NCI-H2081 treated with DMSO at 0.1 percent for 48 hours (cell line): ENCODE measurements at places on chromosomes 2 and 18.

GRCh38 chr2:134127496-134127895, 126.4 kb upstream of the MGAT5 start:
- DNase-seq: no peak

DNA sequence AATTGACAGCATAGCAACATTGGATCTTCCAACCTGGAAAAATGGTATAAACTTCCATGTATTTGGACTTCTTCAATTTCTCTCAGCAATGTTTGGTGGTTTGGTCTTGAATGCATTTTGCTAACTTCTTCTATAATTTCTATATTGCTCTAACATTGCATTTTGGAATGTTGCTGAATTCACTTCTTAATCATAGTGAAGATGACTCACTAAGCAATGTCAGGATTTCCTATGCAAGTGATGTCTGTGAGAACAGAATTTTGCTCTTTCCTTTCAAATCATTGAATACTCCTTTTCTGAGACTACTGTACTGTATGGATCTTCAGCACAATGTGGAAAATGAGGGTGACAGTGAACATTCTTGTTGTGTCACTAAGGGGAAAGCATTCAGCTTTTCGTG, 28.9 kb upstream of the CDH19 start:
- no peak for DNase-seq

GRCh38 chr2:118322406-118322805, 234.1 kb downstream of the INSIG2 start:
- DNase-seq: no peak

DNA sequence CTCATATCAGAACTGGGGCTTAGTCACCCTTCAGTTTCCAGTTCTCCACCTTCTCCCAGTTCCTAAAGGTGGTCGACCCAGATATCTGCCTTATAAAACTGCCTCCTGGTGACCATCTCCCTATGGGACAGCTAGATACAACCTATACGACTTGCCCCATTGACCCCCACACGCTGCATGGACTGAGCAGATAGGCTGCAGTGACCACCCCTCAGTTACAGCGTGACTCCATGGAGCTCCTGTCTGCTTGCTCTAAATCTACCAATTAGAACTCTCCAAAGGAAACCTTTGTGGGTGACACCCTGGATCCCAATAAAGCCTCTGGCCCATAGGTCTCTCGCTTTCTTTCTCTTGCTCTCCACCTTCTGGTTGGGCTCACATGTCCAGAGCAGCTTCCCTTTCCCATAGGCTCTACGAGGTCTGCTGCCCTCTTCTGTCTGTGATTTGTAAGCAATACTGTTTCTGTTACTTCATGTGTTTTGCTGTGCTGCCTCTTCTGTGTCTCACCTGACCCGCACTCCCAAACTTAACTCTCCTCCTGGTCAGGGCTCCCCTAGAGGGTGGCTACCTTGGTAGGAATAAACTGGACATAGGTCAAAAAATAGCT, 971.3 kb upstream of the FAM98A start:
- no peak for DNase-seq

DNA sequence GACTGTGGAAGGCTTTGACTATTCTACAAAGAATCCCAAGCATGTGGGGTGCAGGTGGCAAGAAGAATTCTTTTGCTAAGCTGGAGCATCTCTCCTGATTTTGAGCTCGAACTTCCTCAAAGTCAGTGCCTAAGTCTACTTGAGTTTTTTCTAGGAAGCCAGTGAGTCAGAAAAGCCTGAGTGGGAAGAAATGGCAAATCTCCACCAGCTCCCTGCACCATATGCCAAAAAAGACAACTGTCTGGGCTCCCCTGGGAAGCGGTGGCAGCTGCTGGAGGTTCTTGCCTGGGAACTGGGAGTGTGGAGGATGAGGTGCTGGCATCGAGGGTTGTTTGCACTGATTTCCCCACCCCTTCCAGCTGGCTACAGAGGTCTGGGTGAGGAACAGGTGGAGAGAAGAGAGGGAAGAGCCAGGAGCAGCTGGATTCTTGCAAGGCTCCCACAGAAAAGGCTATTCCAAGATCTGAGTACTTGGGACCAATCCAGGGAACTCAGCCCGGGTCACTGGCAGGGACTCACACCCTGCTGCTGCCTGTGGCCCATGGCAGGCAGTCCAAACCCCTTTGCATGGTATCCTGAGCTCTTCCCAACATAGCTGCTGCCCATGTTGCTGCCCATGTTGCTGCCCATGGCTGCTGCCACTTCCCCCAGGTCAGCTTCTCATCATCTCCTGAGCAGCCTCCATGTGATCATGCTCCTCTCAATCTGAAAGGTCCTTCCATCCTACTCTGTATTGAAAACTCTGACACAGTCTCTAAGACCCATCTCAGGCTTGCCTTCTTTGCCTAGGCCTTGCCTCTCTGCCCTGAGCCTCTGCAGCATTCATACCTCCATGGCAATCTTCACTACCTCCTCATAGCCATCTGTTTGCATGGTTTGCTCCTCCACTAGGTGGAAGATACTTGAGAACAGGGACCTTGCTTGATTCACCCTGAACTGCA, 128.3 kb upstream of the SPATS2L start:
- DNase-seq: no peak

DNA sequence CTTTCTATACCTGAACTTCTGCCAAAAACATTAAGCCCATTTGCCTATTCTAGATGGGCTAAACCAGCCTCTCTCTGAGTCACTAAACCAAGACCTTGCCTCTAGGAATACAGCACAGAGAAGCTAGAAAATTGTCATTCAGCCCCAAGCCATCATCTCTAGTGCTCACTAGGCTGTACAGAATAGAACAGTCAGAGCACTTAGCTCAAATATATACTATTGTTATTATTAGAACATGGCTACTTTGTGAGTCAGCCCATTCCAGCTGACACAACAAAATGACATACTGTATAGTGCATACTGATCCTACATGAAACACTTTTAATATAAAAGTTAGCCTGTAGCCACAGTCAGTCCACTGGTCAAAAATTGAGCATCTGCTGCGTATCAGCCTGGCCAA, 418.8 kb downstream of the NRXN1 start:
- DNase-seq: no peak

GRCh38 chr2:109369671-109370191, 240.7 kb downstream of the SH3RF3 start:
- no peak for DNase-seq

DNA sequence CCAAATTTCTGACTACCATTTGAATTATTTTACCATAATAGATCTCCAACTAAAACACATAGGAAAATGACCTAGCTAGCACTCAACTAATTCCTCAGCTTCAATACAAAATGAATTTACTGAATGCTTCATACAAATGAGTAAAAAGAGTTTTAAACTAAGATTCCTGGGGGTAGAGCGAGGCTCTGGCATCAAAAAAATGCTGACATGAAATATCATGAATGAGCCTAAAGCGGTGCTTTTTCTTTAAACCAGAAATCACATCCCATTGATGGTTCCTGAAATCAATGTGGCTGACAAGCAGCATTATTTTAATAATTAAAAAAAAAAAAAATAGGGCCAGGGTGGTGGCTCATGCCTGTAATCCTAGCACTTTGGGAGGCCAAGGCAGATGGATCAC, 32.1 kb downstream of the WDR33 start:
- no peak for DNase-seq

DNA sequence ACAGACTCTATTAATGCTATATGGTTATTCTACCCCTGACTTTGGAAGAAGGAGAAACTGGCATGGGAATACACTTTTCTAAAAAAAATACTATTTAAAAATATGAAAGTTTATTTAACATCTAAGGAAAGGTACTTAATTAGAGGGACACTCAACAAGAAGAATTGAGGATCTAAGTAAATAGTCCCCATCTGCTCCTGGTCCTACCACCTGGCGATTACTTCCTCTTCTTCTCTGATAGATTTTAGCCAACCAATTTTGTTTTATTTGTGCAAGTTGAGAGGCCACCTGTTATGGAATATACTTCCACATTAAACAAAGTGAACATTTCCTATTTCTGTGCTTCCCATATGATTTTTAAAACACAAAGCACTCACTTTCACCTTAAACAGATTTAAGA, 111.7 kb downstream of the BCL2 start:
- DNase-seq: no peak

DNA sequence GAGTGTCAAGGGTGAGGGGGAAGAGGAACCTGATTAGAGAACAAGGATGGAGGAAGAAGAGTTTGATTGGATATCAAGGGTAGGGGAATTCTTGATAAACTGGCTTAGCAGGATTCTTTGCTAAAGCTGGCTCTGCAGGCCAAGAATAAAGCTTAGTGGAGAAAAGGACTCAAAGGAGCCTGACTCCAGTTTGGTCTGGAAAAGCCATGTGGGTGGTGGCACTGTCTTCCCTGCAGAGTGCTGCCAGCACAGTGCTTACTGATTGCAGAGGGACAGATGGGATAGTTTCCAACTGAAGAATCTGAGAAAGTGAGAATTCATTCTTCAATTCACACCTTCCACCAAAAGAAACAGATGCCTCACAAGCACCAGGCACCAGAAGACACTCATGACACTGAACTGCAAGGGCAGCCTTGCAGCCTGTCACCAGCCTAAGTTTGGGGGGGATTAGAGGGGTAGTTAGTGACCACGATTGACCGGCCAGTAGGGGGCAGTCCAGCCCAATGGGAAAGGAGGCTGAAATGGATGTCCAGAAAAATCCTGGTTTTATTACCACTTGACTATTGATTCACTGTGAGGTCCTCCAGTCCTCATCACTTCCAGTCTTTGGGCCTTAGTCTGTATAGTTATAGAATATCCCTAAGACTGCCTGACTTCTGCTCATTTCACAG, 334.5 kb downstream of the SMAD2 start:
- no peak for DNase-seq

DNA sequence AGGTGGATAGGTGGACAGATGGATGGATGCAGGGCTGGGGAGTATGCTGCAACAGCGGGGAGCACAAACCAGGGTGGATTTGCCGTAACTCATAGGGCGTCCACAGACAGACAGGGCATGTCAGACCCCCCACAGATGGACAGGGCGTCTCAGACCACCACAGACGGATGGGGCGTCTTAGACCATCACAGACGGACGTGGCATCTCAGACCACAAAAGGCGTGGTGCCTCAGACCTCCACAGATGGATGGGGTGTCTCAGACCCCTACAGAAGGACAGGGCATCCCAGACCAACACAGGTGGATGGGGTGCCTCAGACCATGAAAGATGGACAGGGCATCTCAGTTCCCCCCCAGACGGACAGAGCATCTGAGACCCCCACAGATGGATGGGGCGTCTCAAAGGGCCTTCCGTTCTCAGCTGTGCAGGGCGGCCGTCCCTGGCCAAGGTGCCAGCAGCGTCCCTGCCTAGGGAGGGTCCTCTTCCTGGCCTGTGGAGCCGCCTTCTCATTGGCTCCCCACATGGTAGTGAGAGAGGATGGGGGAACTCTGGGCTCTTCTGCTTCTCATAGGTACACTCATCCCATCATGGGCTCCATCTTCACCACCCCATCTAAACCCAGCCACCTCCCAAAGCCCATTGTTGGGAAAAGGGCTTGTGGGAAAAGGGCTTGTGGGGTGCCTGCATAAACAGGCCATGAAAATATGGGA, 2.1 kb downstream of the ANKMY1 start:
- no peak for DNase-seq

- no peak for DNase-seq
Observed at GRCh38 chr2:191432121-191432520, 186.9 kb downstream of the MYO1B start.
